ENCODE measurements at places on chromosomes 16 and 17.

GRCh38 chr16:78796221-78796866 lies 696.9 kb downstream of the WWOX start:
- DNase-seq, result peak; percentile 25

GRCh38 chr17:59512844-59513385 lies 52.5 kb upstream of the DHX40 start:
- DNase-seq, result no peak

DNA sequence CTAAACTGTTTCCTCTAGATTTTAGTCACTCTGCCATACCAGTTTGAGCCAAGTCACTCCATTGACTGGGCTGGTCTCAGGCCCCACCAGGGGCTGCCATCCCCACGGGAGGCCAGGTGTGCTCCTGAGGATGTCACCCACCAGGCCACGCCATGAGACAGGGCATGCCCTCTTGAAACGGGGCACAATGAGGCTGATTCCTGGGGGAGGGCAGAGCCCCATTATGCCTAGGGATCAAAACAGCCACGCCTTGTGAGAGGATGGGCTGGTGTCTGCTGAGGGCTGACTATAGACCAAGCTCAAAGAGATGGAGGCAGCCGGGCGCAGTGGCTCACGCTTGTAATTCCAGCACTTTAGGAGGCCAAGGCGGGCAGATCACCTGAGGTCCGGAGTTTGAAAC lies 21.5 kb downstream of the GINS2 start:
- no peak for DNase-seq

DNA sequence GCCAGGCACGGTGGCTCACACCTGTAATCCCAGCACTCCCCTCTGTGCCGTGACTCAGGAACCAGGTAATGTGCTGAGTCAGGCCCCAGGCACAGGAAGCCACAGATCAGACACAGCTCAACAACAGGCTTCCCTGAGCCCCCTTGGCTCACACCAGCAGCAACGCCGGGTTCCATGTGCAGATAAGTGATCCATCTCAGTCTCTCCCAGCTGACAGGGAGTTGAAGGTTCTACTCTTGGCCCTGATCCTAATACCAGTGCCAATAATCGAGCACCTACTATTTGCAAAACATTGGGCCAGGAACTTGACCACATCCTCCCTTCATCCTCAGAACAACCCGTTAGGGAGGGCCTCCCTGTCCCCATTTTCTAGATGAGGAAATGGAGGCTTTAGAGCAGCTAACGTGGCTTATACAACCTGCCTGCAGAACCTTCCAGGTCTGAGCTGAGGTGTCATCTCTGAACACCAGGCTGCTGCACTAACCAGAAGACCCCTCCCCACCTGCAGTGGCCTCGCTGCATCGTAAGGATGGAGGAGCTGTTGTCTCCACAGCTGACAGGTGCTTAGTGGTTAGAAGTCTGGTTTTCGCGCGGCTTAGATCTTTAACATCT lies 64.8 kb upstream of the AMZ2 start:
- no peak for DNase-seq

GRCh38 chr17:50272711-50273653 lies 1.3 kb upstream of the TMEM92 start:
- peak; percentile 14 for DNase-seq

DNA sequence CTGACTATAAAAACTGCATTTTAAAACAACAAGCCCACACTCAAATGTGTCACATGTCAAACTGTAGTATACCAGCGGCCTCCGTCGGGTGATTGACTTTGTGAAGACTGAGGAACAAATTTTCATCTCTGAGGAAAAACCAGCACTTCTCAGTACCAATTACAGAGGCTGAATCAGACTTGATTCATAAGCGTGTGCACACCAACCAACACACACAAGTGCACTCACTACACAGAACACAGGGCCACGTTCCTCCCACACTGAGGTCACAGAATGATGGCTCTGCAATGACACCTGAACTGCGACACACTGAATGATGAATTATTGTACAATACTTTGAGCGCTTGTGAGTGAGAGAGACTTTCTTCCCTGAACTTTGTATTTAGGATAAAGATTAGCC lies 29.6 kb downstream of the XPO6 start:
- no peak for DNase-seq

Data from hypothalamus (tissue), 51 donors.